ENCODE measurements at places on chromosomes 5 and 9. TPM values are rescaled to one million over a fixed set of nuclear protein-coding genes. Genes with fewer than 3 reads are reported as not detected.
A peak's percentile ranks its signal among the peaks of the same experiment; 100 is the strongest.

DNA sequence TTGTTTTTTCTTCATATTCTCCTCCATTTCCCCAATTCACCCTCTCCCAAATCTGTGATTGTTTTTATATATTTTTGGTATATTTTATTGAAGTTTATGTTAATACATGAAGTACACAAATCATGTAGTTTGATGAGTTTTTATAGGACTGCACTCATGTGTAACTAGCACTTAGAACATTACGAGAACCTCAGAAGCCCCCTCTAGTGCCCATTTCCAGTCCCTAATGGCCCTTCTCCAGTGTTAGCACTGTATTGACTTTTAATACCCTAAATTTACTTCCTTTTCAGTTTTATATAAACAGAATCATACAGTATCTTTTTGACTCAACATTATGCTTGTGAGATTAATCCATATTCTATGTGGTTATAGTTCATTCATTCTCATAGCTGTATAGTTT, 18.5 kb upstream of the FKTN start:
- no peak for ATAC-seq

DNA sequence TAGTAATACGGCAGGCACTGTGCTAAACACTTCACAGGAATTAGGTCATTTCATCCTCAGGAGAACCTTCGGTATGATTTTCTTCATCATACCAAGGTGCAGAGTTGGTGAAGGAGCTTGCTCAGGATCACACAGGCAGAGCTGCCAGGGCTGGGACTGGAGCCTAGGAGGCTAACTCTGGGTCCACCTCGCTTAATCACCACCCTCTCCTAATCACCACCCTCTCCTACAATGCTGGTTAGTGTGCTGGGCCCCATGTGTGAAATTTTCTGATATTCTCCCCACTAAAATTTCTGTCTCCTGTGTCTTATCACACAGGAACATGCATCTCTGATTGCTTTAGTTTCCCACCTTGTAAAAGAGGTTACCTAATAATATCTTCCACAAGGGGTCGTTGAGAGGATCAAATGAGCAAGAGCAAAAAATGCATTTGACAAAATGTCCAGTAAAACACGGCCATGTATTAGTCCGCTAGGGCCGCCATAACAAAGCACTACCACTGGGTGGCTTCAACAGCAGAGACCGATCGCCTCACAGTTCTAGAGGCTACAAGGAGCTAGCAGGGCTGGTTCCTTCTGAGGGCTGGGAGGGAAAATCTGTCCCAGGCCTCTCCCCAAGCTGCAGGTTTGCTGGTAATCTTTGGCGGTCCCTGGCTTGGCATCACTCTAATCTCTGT, 128.2 kb upstream of the NFIB start:
- no peak for ATAC-seq

- no peak for ATAC-seq
These were observed 8.3 kb upstream of the CHD1 start for GRCh38 chr5:98936948-98937715.

- peak; percentile 53 for ATAC-seq
These were observed 33.7 kb downstream of the LHX2 start for GRCh38 chr9:124045076-124045829.

GRCh38 chr5:22465177-22465576, 388.0 kb downstream of the CDH12 start:
- no peak for ATAC-seq

Gene MPDZ
- 26.7 TPM for total RNA-seq

- ATAC-seq: no peak
These were observed 24.4 kb upstream of the CLK4 start for GRCh38 chr5:178651046-178651810.

Gene STPG3
- total RNA-seq: 4.9 TPM

- no peak for ATAC-seq
These were observed 117.4 kb downstream of the SMARCA2 start for GRCh38 chr9:2132484-2133082.

- ATAC-seq: no peak
These were observed 74.5 kb upstream of the TBCA start for GRCh38 chr5:77850536-77851175.

GRCh38 chr9:112038017-112038408, 137.1 kb downstream of the SUSD1 start:
- ATAC-seq: no peak

DNA sequence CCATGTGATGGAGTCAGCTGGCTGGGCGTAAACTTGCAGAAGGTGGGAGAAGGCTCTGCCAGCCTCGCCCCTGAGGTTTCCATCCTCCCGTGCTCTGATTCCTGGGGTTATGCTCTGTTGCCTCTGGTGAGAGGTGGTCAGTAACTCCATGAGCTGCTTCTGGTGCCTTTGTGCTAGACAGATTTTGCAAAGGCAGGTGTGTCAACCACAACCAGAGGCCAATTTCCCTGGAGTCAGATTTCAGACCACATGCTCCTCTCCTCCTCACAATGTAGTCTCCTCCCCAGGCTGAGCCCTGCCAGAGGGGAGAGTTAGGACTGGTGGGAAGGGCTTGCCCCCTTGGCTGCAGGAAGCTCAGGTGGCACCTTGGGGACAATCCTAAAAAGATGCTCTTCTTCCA, 38.8 kb upstream of the TENT4A start:
- ATAC-seq: no peak

- ATAC-seq: peak; percentile 80
These were observed 337.4 kb upstream of the PUM3 start for GRCh38 chr9:3181049-3181953.

- no peak for ATAC-seq
These were observed 68.5 kb upstream of the GFPT2 start for GRCh38 chr5:180421672-180422071.

GRCh38 chr9:72210522-72210921, 61.3 kb downstream of the GDA start:
- ATAC-seq: no peak

Gene SLC36A2
- 0.05 TPM for total RNA-seq

Gene HRCT1
- 2.1 TPM for total RNA-seq

GRCh38 chr5:143409926-143410325, 6.4 kb upstream of the NR3C1 start:
- ATAC-seq: no peak

Gene NCBP1
- total RNA-seq: 32.4 TPM

Gene EQTN
- total RNA-seq: not detected

Gene PTGS1
- 0.14 TPM for total RNA-seq

GRCh38 chr5:127684726-127685467, 18.3 kb upstream of the CCDC192 start:
- ATAC-seq: no peak

Gene PTGR1
- total RNA-seq: 31.7 TPM

Gene SPATA31D3
- total RNA-seq: 0.26 TPM

DNA sequence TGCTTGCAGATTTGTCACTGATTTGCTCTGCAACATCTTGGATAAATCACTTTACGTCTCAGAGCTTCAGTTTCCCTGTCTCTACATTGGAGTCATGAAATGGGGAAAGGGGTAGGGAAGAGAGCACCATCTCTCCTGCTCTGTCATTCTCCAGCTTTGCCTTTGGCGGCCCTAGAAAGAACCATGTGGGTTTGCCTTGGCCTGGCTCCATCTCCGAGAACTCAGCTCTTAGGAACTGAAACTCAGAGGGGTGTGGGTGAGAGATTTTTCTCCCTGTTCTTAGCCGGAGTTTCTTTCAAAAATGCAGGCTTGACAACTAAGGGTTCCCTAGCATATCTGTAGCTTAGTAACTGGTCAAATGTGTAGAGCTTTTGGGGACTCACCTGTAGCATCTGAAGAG, 123.5 kb downstream of the SMARCA2 start:
- ATAC-seq: no peak

Gene DEPDC1B
- 2.9 TPM for total RNA-seq

Gene ATOSB
- 25.4 TPM for total RNA-seq

GRCh38 chr5:149337736-149338135, 7.6 kb upstream of the GRPEL2 start:
- no peak for ATAC-seq

DNA sequence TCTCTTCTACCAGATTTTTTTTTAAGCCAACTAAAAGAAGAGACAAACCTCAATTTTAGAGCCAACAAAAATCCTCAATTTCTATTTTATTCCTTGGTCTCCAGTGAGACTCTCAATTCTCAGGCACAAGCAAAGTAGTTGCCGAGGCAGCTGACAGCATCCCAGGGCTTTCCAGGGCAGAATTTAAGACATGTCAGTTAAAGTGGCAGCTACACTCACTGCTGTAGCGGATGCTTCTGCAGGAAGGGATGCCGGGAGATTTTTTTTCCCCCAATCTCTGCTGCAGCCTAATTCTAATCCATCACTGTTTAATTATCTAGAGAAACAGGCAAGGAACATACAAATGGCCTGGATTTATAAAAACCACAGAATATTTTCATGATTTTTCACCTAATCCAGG, 57.0 kb downstream of the TTC39B start:
- ATAC-seq: peak; percentile 64

Gene LECT2
- not detected for total RNA-seq

- no peak for ATAC-seq
These were observed 57.4 kb downstream of the CFAP95 start for GRCh38 chr9:69877852-69878514.

GRCh38 chr5:173454736-173455598, 126.8 kb upstream of the STC2 start:
- peak; percentile 30 for ATAC-seq

DNA sequence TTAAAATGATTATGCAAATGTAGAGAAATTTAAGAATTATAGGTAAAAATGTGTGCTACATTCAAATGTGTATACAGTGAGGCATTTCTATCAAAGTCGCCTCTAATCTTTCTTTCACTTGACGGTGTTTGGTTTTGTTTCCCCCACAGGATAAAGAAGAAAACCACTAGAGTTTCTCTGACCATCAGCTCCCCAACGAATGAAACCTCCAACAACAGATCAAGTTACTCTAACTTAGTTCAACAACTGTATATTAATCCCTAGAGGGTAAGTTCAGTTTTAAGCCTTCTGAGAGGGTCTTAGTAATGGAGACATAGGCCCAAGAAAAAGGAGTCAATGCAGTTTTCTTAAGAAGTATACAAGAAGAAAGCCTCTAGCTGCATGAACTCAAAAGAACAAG, 11.5 kb upstream of the MYOT start:
- no peak for ATAC-seq

Gene ARAP3
- 5.5 TPM for total RNA-seq

Gene GPR21
- total RNA-seq: 2.7 TPM

- ATAC-seq: no peak
These were observed 10.6 kb upstream of the QSOX2 start for GRCh38 chr9:136255896-136256890.

Gene FNBP1
- total RNA-seq: 84.4 TPM

GRCh38 chr5:111584651-111585050, 72.3 kb upstream of the STARD4 start:
- no peak for ATAC-seq

Gene PROB1
- total RNA-seq: 0.94 TPM

GRCh38 chr9:95584176-95584575, 67.4 kb upstream of the PTCH1 start:
- no peak for ATAC-seq

Gene SLC25A2
- total RNA-seq: 0.75 TPM

DNA sequence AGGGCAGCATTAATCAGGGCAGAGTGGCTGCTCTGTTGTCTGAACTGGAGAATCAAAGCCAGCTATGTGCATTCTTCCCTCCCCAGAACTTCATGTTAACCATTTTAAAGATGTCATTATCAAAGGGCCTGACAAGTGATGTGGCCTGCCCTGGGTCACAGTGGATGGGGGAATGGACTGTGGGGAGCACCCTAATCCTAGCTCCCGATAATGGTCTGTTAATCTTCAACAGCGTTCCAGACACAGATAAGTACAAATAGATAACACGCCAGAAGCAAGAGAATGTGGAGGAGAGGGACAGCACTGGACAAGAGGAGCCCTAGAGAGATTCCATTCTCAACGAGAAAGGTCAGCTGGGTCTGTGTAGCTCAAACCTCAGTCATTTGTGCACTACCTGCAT, 77.5 kb downstream of the DPYSL3 start:
- no peak for ATAC-seq

Gene COL15A1
- 0.05 TPM for total RNA-seq

DNA sequence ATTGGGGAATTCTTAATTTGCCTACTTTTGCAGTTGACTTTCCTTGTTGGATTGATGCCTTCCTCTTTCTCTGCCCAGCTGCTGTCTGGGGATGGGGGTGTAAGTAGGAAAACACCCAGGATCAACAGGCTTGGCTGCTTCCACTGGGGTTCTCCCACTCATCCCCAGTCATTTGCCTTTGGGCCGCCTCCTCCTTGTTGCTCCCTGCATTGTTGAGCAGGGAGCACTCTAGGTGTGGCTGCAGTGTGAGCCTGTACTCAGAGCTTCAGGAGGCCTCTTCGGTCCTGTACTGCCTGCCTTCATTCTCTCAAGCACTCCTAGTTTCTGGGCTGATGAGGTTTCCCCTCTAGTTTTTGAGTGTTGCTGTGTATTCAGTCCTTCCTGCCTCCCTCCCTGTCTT, 12.1 kb downstream of the RHOBTB3 start:
- peak; percentile 17 for ATAC-seq

Gene PRR16
- 1.7 TPM for total RNA-seq

GRCh38 chr5:131641494-131641893, 6.5 kb upstream of the RAPGEF6 start:
- ATAC-seq: no peak

Gene TAF9
- total RNA-seq: 74.6 TPM

DNA sequence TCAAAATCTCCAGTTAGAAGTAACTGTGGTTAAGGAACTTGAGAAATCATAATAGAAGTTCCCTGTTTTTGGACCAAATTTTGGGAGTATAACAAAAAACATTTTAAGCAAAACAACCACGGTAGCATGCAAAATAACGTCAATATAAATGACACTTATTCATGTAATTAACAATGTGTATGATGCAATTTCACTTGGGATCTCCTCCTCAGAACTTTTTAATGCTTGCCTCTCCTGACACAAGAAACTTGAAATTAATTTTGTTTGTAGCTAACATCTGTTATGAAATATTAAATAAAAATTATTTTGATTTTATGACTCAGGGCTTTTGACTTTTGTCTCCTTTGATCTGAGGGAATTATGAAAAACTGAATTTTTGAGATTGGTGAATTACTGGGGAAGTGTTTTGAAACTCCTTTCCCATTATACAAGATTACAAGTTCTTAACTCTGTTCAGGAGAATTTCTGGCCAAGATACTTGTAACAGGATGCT, 149.7 kb downstream of the ATP10B start:
- ATAC-seq: no peak

- ATAC-seq: peak; percentile 98
These were observed 6.8 kb upstream of the PRUNE2 start for GRCh38 chr9:76912636-76913275.

- ATAC-seq: peak; percentile 50
These were observed 309.9 kb upstream of the PANK3 start for GRCh38 chr5:168889039-168889438.

DNA sequence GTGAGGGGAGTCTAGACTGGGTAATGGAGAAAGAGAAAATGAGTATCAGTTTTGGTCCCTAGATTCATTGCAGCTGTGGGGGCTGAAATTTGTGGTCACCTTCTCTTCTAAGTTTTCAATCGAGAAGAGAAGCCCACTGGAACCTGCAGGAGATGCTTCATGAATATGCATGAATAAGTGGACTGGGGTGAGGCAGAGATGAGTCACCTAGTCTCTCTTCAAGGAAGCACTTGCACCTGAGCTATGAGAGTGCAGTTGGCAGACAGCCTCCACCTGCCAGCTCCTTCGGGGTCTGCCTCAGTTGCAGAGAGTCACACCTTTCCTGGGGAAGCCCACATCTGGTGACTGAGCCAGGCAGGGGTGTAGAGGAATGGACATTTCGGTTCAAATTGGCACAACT, 69.1 kb downstream of the ZNF366 start:
- no peak for ATAC-seq

Gene GPR151
- total RNA-seq: 4.9 TPM
